Activated CD4-positive, alpha-beta T cell treated with anti-CD3 and anti-CD28 coated beads, Interleukin-2, Interleukin-6, amounts not matched to agents 100 ng/mL and 50 ng/mL, durations not matched to agents 16 hours and 8 hours (primary cell): ENCODE measurements at places on chromosomes 6 and 20.

DNA sequence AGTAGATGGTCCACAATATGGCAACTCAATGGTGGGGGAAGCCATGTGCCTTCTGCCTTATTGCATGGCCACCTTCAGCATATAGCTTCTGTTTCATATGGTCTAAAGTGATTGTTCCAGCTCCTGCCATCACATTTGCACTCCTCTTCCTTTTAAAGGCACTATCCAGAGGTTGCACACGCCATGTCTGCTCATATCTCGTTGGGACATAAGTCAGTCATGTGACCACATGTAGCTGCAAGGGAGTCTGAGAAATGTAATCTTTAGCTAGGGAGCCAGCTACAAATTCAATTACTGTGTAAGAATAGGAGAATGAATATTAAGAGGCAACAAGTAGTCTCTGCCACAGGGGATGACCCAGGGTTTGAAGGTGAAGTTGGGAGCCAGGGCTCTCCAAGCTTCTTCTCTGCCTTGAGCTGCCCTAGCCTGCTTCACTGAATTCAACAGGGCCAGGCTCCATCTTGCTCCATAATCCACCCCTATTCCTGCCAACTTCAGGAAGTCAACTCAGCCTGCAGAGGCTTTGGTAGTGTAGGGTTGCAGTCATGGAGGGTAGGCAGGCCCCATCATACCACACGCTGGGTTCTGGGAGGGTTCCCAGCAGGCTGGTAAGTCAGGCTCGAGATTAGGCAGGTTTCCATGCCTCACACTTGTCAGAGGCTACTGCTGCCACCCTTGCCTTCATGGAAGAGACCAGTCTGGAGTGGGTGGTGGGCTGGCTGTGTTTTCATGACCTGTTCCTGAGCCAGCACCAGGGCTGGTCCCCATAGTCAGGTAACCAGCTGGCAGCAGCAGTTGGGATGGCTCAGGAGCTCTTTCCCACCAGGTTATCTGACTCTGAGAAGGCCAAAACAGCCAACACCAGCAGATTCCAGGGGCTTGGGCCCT, 56.7 kb upstream of the SAYSD1 start:
- no peak for DNase-seq

DNA sequence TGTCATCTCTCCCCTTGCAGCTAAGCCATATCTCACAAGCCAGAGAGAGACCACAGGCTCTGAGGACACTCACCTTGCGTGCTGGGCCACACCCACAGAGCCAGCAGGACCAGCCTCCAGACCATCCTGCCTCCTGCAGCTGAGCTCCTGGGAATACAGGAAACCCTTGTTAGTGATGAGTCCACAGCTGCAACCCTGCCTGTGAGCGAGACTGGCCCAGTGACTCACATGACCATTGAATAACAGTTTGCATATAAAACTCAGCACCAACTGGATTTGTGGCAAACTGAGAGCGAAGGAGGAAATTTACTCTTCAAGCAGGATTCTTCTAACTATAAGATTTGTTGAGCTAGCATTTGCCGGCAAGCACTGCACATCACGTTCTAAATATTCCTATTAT, 3.0 kb downstream of the THBS2 start:
- DNase-seq = no peak

- DNase-seq = no peak
Measured at GRCh38 chr20:47353692-47354463, 2.6 kb downstream of the ZMYND8 start.

DNA sequence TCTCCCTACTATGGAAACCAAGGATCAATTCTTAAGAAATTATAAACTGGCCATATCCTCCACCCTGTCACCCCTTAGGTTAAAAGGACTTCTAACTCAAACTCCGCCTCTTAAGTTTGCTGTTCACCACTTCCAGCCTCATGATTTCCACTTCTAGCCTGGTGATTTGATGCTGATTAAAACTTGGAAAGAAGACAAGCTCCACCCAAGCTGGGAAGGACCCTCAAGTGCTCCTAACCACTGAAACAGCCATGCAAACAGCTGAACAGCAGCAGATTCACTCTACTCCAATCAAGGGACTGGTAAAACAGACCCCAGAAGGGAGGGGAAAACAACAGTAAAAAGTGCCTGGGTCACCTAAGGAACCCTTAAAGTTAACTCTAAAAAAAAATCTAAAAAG, 10.3 kb downstream of the LCA5 start:
- no peak for DNase-seq

DNA sequence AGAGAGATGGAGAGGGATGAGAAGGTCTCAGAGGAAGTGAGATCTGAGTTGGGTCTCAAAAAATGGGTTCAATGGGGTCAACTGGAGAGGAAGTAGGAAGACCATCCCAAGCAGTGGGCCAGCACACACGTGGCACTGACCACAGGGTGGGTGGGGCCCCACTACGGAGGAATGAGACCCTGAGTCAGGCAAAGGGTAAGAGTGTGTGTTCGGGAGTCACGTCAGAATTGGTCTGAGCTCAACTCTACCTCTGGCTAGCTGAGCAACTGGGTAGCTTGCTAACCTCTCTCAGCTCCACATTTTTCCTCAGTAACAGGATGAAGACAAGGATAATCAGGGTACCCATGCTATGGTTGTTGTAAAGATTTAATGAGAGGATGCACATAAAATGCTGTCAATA, 79.0 kb downstream of the TRERF1 start:
- DNase-seq = no peak

- peak; percentile 53 for DNase-seq
Measured at GRCh38 chr6:130843575-130844320, 16.5 kb downstream of the SMLR1 start.

DNA sequence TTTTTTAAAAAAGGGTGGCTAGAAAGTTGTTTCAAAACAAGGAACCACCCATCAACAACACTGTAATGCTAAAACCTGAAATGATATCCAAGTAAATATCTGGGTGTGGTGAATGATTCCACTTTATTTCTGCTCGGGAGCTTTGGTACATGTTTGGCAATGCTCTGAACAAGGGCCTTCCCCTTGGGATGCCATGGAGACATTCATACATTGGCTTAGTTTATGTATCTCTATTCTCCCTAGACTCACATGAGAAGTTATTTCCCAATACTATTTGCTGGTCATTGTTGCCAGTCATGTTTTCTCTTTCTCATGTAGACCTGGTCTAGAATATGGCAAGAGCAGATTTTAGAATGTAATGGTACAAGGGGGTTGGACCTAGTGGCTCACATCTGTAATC, 22.9 kb downstream of the ADTRP start:
- DNase-seq = no peak

DNA sequence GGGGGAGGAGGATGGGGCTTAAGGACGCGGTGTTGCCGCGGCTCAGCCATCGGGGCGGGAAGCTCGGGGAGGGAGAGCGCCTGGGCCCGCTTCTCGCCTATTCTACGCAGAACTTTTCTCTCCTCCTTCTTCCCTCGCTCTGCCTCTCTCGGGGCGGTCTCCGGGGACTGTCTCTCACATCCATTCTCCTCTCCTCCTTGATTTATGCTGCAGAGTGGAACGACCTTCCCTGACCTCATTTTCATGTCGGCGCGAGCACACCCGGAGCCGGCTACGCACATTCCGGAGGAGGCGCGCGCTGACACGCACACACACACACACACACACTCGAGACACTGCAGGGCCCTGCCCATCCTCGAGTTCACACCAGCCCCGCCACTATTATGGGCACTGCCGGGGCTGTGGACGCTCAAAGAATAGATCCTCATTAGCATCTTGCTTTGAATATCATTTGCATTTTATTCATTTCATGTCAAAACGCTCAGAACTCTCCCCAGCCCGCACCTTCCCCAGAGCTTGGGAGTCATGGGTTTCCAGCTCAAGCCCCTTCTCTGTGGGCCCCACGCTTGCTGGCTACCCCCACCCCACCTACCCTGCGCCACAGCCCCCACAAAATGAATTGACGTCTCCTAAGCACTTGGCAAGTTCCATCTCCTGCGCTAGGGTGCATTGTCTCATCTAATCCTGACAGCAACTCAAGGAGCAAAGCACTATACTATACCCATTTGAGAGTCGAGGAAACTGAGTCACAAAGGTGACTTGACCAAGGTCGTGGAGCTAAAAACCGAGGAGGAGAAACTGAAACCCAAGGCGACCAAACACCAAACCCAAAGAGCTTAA, 36.8 kb downstream of the NCR2 start:
- DNase-seq = no peak
